ENCODE measurements at places on chromosomes 3 and 15.

DNA sequence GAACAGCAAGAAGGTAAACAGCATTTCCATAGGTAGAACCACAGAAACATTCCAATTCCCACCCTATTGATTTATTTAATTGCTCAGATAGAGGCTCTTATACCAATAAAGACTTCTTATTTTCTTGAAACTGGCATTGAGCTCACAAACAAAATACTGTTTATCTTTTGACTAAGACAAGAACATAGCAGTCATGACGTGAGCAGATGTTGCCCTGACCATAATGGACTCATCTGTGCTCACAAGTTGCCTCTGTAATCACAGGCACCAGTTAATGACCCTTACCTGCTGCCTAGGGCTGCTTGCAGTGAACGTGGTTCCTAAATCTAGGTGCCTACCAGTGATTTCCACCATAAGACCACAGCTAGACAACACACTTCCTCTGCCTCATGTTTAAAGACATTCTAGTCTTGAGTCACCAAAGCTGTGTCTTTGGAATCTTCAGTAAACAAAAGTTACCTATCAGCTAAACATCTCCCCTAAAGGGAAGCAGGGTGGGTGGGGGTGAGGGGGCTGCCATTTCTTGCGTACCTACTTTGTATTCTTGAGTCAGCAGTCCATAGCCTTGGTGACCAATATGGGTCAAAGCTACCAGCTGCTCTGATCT is 2.1 kb downstream of the FYCO1 start:
- DNase-seq, result no peak

- no peak for DNase-seq
Observed at GRCh38 chr3:153856932-153857331, 264.3 kb upstream of the ARHGEF26 start.

DNA sequence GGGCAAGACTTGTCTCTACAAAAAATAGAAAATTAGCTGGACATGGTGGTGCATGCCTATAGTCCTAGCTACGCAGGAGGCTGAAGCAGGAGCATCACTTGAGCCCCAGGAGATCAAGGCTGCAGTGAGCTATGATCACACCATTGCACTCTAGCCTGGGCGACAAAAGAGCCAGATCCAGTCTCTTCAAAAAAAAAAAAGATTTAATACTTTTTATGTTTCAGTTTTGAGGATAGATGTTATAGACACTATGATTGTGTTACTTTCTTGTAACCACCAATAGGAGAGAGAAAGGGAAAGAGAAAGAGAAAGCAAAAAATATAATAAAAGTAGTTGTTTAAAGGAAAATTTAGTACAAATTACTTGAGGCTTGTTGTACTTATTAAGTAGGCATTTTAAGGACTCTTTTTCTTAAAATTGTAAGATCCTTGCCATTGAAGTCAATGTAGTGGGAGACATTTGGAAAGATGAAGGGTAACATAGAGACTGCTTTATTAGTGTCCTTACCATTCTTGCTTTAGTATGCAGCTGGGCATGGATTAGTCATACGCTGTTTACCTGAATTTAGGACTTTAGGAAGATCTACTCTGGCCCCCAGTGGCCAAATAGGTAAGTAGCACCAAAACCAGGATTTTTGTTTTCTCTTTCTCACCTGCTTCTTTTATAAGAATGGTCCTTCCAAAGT is 35.1 kb upstream of the ZDHHC23 start:
- peak; percentile 13 for DNase-seq

GRCh38 chr3:114375608-114376421 is 82.0 kb downstream of the TIGIT start:
- no peak for DNase-seq

DNA sequence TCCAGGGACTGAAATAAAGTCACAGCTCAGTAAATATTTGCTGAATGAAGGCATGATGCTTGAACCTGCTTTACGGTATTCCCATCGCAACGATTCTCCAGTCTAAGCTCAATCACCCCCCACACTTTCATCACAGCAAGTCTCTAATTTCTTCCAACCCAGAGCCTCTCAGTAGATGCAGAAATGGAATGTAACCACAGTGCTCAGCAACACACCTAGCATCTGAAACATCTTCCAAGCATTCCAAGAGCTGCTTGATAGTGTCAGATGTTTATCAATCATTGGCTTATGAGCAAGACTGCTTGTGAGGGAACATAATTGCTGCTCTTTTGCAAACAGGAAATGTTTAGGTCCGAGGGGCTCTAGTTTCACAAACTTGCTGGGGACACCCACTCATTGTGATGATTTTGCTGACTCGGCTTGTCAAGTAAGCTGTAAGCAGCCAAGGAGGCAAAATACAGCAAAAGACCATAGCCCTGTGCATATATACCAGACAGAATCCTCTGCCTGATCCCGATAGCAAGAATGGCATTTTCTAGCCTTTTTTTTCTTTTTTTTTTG is 751.2 kb downstream of the NR2F2 start:
- no peak for DNase-seq

DNA sequence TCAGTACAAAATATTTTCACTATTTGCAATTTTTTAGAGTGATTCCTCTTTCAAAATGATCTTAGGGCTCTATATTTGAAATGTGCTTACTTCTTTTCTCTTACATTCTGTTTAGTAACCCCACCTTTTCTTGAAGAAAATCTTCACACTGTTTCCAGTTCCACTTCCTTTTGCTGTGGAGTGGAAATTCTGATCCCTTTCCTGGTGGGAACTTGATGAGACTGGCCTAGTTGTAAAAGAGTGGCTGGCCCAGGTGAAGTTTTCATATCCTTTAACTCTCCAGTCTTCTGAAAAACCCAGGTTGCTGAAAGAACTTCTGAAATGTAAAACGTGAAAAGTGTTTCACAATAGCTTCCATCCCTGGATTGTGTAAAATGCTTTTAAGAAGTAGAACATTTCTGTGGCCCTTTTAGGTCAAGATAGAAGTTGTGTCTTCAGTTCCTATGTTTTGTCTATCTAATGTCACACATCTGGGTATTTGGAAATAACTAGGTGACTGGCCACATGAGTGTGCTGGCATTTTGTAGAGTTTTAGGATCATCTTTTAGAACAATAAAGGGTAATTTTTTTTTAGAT is 84.8 kb upstream of the LRIG1 start:
- no peak for DNase-seq

DNA sequence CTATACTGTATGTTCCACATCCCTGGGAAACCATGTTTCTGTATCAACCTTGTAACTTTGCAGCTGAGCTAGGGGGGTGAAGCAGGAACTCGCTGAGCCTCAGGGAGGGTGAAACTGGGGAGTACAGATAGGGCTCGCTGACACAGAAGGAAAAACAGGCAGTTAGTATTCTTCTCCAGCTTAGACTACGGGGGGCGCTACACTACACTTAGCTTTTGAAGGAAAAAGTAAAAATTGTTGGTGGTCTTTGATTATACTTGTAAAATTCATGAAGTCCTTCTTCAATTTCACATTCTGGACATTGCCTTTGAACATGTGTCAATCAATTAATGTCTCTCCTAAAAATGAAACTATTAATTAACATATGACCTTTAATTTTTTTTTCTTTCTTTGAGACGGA is 73.5 kb upstream of the RGMA start:
- DNase-seq, result no peak

DNA sequence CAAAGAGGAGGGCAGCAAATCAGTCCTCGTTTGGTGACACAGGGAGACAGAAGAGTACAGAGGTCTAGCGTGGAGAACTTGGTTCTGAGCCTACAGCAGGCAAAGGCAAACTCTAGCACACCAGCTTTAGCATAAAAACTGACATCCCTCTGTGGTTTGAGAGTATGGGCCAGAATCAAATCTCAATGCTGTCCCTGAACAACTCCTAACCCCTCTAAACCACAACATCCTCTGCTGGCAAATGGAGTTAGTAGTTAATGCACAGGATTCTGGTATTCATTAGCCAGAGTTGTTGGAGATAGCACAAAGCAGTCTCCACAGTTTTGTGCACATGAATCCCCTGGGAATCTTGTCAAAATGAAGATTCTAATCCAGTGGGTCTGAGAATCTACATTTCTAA is 315.8 kb downstream of the NTRK3 start:
- no peak for DNase-seq

Measured in NCI-H774 (cell line).